AG09319 (cell line): ENCODE measurements at places on chromosomes 7 and 10.

- no peak for DNase-seq
These were observed 215.5 kb downstream of the PCDH15 start for GRCh38 chr10:54585572-54585971.

GRCh38 chr7:47379629-47380324, 202.1 kb downstream of the TNS3 start:
- no peak for DNase-seq

DNA sequence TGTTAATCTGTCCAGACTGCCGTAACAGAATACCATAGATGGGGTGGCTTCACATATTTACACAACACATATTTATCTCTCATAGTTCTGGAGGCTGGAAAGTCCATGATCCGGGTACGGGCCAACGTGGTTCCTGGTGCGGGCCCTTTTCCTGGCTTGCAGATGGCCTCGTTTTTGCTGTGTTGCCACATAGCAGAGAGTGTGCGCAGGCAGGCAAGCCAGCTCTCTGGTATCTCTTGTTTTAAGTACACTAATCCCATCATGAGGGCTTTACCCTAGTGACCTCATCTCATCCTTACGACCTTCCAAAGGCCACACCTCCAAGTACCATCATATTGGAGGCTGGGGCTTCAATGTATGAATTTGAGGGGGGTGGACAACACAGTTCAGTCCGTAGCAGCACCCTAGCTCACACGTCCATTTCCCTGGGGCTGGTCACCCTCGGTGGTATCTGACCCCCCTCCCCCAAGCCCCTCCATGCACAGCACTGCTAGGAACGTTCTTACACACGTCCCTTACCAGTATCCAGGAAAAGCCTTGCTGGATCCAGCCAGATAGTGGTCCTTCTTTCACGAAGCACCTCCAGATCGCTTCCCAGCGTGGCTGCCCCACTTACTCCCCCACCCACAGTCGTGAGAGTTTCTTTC, 21.5 kb downstream of the CUX1 start:
- DNase-seq = no peak

DNA sequence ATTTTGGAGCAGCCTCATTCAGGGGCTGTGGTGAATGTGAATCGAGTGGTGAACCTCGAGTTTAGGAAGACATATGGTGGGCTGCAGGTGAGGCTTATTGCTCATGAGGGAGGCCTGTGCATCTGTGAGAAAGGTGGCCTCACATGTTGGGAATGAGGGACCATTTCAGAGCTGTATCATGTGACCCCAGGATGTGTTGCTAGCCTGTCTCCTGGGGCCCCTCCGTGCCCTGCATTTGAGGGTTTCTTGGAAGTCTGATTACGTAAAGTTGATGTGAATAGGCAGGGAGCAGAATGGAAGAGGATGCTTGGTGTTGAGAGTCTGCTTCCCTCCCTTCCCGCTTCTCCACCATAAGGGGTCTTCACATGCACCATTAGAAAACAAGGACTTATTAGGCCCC, 569.1 kb downstream of the LRMDA start:
- no peak for DNase-seq

GRCh38 chr10:114252883-114253282, 13.8 kb downstream of the VWA2 start:
- DNase-seq = no peak

GRCh38 chr7:22417841-22418240, 60.9 kb upstream of the RAPGEF5 start:
- no peak for DNase-seq

GRCh38 chr7:1520539-1521234, 9.8 kb upstream of the MAFK start:
- DNase-seq = no peak

- no peak for DNase-seq
These were observed 28.5 kb upstream of the CFAP46 start for GRCh38 chr10:132970641-132971438.

- no peak for DNase-seq
These were observed 150.7 kb downstream of the BTAF1 start for GRCh38 chr10:92074126-92074887.

- DNase-seq = no peak
These were observed 276.4 kb upstream of the MKLN1 start for GRCh38 chr7:131051304-131051703.

DNA sequence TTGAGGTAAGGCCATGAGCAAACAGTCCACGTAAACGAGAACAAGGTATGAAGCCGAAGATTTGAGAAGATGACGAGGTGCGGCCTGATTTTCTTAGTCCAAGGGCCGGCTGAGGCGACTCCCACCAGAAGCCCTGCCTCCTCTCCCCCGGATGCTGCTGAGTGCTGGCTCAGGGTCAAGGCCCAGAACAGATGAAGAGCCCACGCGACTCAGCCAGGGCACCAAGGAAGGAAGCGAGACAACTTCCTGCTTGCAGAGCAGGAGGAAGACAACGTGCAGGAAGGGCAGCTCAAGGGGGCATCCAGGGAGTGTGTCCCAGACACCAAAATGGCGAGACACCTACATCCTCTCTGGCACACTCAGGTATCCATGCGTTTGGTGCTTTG, 99.5 kb downstream of the CYTH3 start:
- DNase-seq = no peak

DNA sequence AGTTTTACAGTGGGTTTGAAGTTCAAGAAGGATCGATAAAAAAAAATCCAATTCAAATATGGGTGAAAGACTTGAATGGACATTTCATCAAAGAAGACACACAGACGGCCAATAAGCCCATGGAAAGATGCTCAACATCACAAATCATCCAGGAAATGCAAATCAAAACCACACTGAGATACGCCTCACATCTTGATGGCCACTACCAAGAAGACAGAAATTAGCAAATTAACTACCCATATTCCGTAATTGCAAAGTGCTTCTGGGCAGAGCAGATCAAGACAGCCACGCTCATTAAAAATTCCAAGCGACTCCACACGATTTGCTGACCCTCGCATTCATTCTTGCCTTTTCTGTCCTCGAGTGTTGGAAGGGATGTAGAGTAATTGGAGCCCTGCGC, 34.1 kb upstream of the PPP2R2D start:
- DNase-seq = no peak

GRCh38 chr7:138460176-138460648, at the start of gene TRIM24:
Gene TRIM24 (plus strand): TSS chr7:138460259. CDS start chr7:138460549, 290 bp downstream.
- DNase-seq = no peak

DNA sequence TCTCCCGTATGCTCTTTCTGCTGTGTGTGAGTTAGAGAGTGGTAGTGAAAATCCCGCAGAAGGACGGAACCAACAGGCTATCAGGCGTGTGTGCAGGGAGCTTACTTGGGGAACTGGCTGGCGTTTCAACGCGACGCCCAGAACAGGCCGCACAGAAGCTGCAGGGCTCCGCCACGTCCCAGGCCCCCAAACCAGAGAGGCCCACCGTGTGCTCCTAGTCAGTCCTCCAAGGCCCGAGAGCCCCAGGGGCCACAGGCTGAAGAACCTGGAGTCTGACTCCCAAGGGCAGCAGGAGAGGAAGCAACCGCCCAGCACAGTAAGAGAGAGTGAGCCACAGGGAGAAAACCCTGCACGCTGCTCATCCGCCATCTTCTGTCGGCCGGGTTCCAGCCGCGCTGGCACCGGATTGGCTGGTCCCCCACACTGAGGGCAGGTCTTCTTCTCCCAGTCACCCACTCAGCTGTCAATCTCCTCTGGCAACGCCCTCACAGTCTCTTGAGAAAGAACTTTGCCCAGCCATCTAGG, 730.6 kb upstream of the VSTM2A start:
- no peak for DNase-seq

- DNase-seq = no peak
These were observed 52.4 kb downstream of the CALD1 start for GRCh38 chr7:134831862-134832261.

DNA sequence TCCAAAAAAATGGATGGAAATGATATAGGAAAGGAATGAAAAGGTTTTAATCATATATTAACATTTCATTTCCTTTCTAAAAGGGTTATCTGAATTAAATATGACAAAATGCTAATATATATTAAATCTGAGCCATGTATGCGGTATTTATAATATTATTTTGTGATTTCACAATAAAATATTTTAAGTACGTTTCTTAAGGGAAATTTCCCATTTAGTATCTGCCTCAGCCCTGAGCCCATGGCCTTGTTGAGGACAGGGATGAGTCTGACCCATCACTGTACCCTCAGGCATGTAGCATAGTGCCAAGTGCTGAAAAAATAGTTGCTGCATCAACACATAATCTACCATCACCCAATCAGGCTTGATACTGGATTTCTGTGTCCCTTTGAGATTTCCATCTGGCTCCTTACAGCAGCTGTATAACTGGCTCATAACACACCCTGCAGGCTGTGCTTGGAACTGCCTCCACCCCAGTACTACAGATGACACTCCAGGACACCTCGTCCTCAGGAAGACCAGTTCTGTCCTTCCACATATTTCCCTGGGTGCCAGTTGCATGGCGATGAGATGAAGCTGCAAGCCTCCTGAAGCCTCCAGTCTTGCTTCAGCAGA, 59.4 kb upstream of the ASAH2 start:
- no peak for DNase-seq

GRCh38 chr7:142381727-142382390, 124.0 kb upstream of the PRSS58 start:
- DNase-seq = no peak

- DNase-seq = no peak
These were observed 106.8 kb downstream of the RBM20 start for GRCh38 chr10:110750931-110751330.

DNA sequence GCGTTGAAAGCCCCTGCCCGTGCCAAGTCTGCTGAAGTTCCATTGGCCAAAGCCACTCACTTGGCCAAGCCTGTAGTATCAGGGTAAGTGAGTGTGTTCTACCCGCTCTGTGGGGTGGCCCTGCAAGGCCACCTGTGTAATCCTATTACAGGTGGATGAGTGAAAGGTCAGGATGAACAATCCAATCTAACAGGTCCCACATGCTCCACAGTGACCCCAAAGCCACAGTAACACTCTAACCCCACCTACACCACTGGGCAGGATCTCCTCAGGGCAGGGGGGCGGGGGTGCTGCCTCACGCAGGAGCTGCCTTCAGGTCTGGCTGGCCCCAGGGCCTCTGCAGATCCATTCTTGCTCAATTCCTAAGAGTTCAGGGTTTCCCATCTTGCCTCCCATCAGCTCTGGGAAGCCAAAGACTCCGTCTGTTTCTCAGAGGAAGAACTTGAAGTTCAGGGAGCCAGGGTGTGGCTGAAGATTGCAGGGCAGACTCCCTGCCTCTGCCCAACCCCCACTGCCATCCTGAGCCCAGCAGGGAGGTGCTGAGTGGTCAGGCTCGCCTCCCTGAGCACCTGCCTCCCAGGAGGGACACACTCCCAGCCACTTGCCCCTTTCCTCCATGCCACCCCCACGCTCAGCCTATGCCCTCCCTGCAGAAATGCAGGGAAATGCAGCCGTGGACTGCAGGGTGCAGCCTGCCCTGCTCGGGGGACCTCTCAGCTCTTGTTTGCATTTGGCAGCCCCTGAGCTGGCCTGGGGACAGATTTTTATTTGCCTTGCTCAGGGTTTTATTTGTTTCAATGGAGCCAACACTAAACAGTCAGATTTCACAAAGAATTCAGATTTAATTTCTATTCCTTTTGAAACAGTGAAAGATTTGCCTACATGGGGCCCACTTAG, 9.8 kb upstream of the COMTD1 start:
- no peak for DNase-seq

DNA sequence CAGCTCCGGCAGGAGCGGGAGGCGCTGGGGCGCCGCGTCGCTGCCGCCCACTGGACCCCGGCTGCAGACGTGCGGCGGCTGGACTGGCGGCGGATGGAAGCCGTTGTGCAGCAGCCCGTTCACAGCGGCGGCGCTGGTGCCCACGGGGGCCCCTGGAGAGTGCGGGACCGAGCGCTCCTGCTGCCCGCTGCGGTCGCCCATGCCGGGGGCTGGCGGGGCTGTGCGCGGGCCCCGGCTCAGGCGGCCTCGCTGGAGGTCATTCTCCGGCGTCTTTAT, 413 bp downstream of the PANK1 start:
- DNase-seq = no peak

- no peak for DNase-seq
These were observed 51.2 kb upstream of the SORCS1 start for GRCh38 chr10:107215681-107216080.

- DNase-seq = no peak
These were observed 1.9 kb downstream of the HOXA9 start for GRCh38 chr7:27163288-27164044.

DNA sequence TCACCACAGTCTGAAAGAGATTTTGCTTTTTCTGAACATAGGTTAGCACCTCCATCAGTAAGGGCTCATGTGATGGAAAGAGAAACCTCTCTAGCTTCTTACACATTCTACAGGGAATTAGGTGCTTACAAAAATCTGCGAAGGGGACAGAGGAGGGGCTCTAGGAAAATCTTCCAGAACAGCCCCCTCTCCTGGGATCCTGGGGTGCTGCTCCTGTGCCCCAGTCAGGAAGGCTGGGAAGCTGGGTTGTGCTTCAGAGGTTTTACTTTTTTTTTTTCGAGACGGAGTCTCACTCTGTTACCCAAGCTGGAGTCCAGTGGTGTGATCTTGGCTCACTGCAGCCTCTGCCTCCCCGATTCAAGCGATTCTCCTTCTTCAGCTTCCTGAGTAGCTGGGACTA, 7.5 kb upstream of the FAM171A1 start:
- no peak for DNase-seq

DNA sequence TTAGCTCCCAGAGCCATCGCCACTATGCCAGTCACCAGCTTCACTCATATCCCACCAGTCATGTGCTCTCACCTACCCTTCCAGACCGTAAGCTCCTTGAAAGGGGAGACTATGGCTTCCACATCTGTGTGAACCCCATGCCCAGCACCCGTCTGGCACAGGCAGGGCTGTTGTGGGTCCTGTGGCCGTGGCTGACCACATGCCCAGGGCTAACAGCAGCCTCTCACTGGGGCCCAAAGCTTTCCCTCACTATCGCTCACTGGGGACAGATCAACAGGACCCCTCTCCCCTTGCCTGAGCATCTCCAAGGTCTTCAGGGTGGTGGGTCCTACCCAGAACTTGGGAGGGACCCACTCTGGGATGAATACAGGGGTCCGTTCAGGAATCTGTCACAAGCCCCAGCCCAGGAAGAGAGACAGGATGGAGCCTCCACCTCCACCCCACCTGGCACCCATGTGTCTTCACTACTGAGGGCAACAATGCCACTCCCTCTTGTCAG, 303.9 kb downstream of the GRID1 start:
- DNase-seq = no peak

DNA sequence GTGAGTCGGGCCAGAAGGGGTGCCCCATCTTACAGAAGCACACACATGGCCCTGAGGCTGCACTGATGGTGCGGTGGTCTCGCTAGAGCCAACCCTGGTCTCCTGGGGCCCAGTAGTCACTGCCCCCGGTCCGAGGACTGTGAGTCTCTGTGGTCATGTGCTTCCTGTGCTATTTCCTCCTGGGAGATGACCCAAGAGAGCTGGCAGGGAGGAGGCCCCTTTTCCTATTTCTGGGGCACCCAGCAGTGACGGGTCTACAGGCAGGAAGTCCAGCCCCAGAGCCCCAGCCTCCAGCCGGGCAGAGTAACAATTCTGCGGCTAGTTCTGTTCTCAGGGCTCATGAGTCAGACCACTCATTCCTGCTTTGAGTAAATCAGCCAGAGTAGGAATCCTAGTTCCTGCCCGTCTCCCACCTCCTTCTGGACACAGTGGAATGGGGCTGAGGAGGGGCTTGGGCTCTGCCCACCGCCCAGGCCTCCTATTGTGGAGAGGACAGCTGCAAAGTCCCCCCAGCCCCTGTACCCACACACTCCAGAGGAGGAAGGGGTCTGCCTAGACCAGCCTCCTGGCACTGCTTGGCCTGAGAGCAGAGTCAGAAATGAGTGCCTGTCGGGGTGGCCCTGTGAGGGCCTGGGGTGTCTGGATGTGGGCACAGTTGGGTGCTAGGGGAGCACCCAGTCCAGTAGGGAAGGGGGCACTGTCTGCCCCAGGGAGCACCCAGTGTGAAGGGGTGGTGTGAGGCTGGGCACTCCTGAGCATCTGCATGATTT, 80.5 kb upstream of the PPIF start:
- peak; percentile 56 for DNase-seq
